Body of pancreas (tissue), 4 donors: ENCODE measurements at places on chromosomes 1 and 21.

GRCh38 chr1:58345215-58346035 is 201.1 kb downstream of the OMA1 start:
- no peak overlapping the region for H3K27ac ChIP-seq
- no peaks in the 10 kb centered on the region for H3K27me3 ChIP-seq
- DNase-seq: no peak
- no peaks in the 10 kb centered on the region for H3K36me3 ChIP-seq

DNA sequence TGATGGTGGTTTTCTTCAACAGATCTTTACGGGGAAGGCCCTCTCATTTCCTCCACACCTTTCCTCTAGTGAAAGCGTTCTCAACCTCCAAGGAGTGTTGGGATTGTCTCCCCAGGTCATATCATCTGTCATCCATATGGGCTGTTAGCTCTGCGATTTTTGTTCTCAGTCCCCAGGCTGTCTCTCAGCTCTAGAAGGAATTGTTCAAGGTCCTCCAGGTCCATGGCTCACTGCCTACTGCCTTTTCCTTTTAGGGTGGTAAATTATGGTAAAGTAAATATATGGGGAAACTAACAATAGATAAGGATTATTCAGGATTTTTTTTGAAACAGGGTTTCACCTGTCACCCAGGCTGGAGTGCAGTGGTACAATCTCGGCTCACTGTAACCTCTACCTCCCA is 37.6 kb downstream of the ELF3 start:
- H3K27ac ChIP-seq: peak overlapping the region; percentile 79
- H3K27me3 ChIP-seq: no peaks in the 10 kb centered on the region
- H3K36me3 ChIP-seq: no peaks in the 10 kb centered on the region
- no peak overlapping the region for H3K4me3 ChIP-seq

- DNase-seq: no peak
- H3K4me3 ChIP-seq: no peak overlapping the region
- no peak overlapping the region for H3K27ac ChIP-seq
- no peaks in the 10 kb centered on the region for H3K36me3 ChIP-seq
Measured at GRCh38 chr1:56099766-56100265, 479.5 kb downstream of the PLPP3 start.

GRCh38 chr21:41769933-41770332 is 3.1 kb upstream of the RIPK4 start:
- no peaks in the 10 kb centered on the region for H3K36me3 ChIP-seq
- H3K27ac ChIP-seq: no peak overlapping the region
- H3K27me3 ChIP-seq: no peaks in the 10 kb centered on the region
- H3K4me3 ChIP-seq: no peak overlapping the region
- peaks cover 33% of the 10 kb centered on the region for H3K4me1 ChIP-seq

- no peaks in the 10 kb centered on the region for H3K4me1 ChIP-seq
- no peaks in the 10 kb centered on the region for H3K27me3 ChIP-seq
- H3K4me3 ChIP-seq: no peak overlapping the region
- H3K36me3 ChIP-seq: no peaks in the 10 kb centered on the region
Measured at GRCh38 chr1:226325178-226325577, 16.2 kb upstream of the LIN9 start.

- no peaks in the 10 kb centered on the region for H3K4me1 ChIP-seq
- no peaks in the 10 kb centered on the region for H3K36me3 ChIP-seq
- no peak overlapping the region for H3K4me3 ChIP-seq
- H3K27me3 ChIP-seq: no peaks in the 10 kb centered on the region
- no peak overlapping the region for H3K27ac ChIP-seq
Measured at GRCh38 chr1:185636848-185637247, 97.3 kb upstream of the HMCN1 start.

DNA sequence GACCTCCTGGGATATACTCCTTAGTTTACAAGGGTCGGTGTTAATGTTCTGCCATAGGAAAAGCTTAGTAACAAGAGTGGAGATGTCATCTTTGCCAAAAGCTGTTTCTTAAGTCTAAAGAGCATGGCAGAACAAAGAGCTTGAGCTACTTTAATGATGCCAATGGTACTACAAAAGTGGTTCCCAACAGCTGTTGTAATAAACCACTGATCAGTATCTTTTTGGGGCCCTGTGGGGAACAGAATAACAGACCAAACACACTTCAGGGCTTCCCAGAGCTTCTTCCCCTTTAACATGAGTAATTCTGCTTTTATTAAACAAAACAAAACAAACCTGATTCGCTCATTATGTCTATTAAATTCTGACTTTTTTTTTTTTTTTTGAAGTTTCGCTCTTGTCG is 116.3 kb downstream of the NCAM2 start:
- H3K27ac ChIP-seq: no peak overlapping the region
- no peak overlapping the region for H3K4me3 ChIP-seq
- no peak for DNase-seq

- H3K27me3 ChIP-seq: no peaks in the 10 kb centered on the region
- H3K4me3 ChIP-seq: no peak within 1 kb of the TSS
- no peaks in the 10 kb centered on the region for H3K36me3 ChIP-seq
- peaks cover 4% of the 10 kb centered on the region for H3K4me1 ChIP-seq
- H3K27ac ChIP-seq: peak within 1 kb of the TSS; percentile 66
Measured at GRCh38 chr1:173603056-173603591, at the start of gene SLC9C2. Gene SLC9C2 (minus strand): TSS chr1:173603072. CDS start chr1:173601776, 1,296 bp downstream.

GRCh38 chr1:46501528-46501927 is 11.9 kb downstream of the DMBX1 start:
- no peak for DNase-seq
- H3K4me3 ChIP-seq: no peak overlapping the region
- no peaks in the 10 kb centered on the region for H3K36me3 ChIP-seq
- H3K27ac ChIP-seq: no peak overlapping the region
- no peaks in the 10 kb centered on the region for H3K27me3 ChIP-seq
- no peaks in the 10 kb centered on the region for H3K4me1 ChIP-seq

- no peak overlapping the region for H3K4me3 ChIP-seq
- no peaks in the 10 kb centered on the region for H3K27me3 ChIP-seq
- no peaks in the 10 kb centered on the region for H3K4me1 ChIP-seq
Measured at GRCh38 chr1:219365451-219365850, 191.8 kb downstream of the LYPLAL1 start.

- DNase-seq: peak; percentile 92
- peak overlapping the region; percentile 75 for H3K27ac ChIP-seq
- H3K27me3 ChIP-seq: no peaks in the 10 kb centered on the region
Measured at GRCh38 chr1:39701049-39701439, 9.8 kb upstream of the HPCAL4 start.

- H3K4me1 ChIP-seq: no peaks in the 10 kb centered on the region
- H3K4me3 ChIP-seq: no peak overlapping the region
- H3K36me3 ChIP-seq: peaks cover 6% of the 10 kb centered on the region
Measured at GRCh38 chr1:220001095-220001501, 45.2 kb downstream of the EPRS1 start.

- DNase-seq: no peak
- no peaks in the 10 kb centered on the region for H3K27me3 ChIP-seq
- no peak overlapping the region for H3K27ac ChIP-seq
- H3K36me3 ChIP-seq: no peaks in the 10 kb centered on the region
Measured at GRCh38 chr1:243713470-243714186, 136.4 kb downstream of the AKT3 start.

GRCh38 chr1:55669293-55669692 is 454.1 kb upstream of the USP24 start:
- H3K27ac ChIP-seq: no peak overlapping the region
- DNase-seq: no peak
- no peaks in the 10 kb centered on the region for H3K36me3 ChIP-seq
- H3K4me1 ChIP-seq: no peaks in the 10 kb centered on the region
- no peak overlapping the region for H3K4me3 ChIP-seq
